ENCODE measurements at places on chromosomes 1 and 21.

DNA sequence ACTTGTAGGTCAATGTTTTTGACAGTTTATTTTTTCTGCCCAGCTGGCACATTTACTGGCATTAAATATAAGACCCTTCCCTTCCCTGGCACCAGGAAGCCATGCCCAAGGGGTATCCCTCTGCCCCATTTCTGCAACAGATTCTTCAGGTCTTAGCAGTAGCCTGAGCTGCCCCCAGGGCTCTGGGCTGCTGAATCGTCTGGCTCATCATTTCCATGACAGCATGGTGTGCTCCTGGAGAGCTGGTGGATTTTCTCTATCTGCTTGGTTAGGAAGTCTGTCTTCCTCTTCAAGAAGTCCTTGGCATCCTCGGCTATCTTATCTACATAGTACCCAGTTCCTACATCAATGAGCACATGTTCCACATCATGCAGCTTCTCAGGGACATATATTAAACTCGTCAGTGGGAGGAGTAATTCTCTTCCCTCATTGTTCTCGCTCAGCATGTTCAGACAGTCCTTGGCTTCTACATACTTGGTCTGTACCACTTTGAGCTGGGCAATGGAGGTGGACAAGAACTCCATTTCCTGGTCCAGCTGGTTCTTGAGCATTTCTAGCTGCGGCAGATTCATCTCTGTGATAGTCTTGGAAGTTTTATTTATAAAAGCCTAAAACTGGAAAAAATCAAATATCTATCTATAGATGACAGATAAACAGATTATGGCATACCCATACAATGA, 23.5 kb downstream of the MIA3 start:
- DNase-seq = no peak

DNA sequence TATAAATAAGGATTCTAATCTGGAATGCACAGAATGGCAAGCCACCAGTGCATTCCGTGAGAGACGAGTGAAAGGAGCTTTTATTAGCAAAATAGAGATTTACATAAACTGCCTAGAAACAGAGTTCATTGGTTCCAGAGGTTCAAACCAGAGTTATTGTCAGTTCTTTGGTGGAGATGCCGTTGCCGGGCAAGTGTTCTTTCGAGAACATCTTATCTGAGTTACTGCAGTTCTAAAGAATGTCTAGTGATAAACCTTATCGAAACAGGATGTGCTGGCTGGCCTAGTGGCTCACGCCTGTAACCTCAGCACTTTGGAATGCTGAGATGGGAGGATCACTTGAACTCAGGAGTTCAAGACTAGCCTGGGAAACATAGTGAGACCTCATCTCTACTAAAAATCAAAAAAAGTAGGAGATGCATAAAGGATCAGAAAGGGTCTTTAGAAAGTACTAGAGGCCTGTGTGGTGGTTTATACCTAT, 19.9 kb upstream of the EVI5 start:
- no peak for DNase-seq

DNA sequence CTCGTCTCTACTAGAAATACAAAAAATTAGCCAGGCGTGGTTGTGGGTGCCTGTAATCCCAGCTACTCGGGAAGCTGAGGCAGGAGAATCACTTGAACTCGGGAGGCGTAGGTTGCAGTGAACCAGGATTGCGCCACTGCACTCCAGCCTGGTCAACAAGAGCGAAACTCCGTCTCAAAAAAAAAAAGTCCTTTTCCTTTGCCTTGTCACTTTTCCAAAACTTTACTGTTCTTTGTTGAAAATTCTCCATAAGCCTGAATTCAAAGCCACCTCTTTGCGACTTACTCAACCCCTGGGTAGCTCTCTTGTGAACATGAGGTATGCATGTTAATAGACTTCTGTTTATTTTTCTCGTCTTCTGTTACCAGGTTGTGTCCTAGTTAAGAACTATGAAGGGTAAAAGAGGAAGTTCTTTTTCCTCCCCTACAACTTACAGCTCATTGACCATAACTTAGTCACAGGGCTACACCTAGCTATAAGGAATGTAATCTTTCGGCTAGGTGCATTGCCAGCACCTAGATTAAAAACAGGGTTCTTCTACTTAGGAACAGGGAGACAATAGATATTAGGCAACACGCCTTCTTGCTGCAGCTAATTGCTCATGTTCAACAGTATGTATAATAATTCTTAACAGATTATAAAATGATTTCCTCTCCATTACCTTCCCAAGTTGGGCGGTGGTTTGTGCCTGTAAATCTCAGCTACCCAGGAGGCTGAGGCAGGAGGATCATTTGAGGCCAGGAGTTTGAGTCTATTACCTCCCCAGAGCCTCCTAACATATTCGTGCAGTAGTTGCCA, 40.9 kb downstream of the PTAFR start:
- DNase-seq = no peak

- no peak for DNase-seq
Measured at GRCh38 chr1:215584389-215584788, 17.3 kb downstream of the KCTD3 start.

DNA sequence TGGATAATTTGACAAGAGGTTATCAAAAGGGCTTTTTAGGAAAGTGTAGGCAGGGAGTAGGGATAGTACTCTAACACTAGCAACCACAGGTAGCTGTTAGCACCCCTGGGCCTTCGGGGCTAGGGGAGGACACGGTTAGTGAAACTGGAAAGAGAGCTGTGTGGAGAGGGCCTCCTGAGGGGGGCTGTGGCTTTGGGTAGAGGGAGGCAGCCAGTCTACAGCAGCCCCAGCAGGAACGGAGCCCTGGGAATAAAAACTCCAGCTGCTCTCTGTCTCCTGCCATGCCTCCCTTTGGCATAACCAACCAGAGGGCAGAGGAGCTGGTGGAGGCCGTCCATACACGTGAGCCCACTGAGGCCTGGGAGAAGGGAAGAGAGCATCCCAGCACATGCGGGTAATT, 223.2 kb downstream of the FOXD2 start:
- DNase-seq = no peak

- DNase-seq = no peak
Measured at GRCh38 chr1:68327414-68327813, 95.1 kb upstream of the WLS start.

DNA sequence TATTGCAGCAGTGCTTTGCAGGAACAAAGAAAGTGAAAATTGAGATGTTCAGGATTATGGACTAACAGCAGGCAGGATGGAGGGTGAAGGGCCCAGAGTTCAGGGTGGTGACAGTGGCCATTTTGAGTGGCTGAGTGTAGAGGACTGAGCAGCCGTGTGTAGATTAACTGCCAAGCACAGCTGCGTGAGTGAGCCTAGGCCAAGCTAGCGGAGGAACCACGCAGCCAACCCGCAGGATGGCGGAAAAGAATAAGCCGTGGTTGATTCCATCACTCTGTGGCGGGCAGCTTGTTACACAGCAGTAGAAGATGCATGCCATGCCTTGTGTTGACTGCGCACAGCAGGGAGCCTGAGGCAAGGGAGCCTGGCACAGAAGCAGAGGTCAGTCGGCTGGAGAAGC, 102.5 kb upstream of the KIF26B start:
- DNase-seq = no peak

GRCh38 chr1:165259706-165260428, 96.6 kb downstream of the LMX1A start:
- DNase-seq = no peak

- no peak for DNase-seq
Measured at GRCh38 chr1:199357599-199357998, 669.9 kb upstream of the NR5A2 start.

- no peak for DNase-seq
Measured at GRCh38 chr1:206538901-206539640, 31.7 kb downstream of the RASSF5 start.

- DNase-seq = no peak
Measured at GRCh38 chr1:94119796-94120569, 965 bp downstream of the ABCA4 start.

DNA sequence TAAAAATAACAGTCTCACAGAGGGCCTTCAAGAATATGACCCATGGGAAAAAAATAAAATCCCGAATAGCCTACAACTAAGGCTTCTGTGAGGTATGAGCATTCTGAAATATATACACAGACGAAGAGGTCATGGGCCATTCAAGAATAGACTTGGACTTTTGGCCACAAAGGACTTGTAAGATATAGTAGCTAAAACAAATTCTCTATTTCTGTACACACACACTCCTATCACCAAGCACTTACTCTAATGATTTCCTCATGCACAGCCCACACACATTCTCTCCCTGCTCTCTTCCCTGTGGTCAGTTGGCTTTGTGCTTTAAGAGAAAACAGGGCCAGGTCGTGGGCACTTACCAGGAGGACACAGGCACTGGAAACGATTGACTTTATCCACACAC, 69.7 kb upstream of the ADAM30 start:
- no peak for DNase-seq

- DNase-seq = no peak
Measured at GRCh38 chr1:77473690-77474089, 191.9 kb downstream of the AK5 start.

DNA sequence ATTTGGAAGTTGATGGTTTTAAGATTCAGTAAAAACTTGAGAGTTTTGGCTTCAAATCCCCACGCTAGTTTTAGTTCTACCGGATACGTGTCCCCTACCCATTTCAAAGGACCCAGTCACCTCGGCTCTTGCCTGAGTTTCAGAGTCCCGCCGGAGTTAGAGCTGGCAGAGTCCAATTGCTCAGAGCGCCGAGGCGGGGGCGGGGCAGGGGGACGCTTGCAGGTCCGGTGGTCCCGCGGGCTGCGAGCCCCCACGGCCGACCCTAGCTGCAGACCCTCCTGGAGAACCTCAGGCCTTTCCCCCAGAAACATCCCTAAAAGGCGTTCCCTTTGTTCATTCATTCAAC, 765 bp upstream of the VPS45 start:
- peak; percentile 66 for DNase-seq

DNA sequence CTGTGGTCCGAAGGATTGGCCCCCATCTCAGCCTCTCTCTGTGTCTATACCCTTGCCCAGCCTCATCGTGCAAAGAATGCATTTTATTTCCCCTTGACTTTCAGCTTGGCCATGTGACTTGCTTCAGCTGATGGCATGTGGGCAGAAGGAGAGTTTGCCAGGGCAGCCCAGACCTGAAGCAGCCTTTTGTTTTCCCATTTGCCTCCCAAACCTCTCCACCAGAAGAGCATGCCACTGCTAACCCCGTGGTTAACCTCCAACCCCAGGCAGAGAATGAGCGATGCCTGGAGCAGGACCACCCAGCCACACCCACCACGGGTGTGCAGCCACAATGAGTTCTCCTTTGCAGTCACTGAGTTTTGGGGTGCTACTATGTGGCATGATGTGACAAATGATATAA, 136.4 kb downstream of the SETD4 start:
- DNase-seq = no peak

DNA sequence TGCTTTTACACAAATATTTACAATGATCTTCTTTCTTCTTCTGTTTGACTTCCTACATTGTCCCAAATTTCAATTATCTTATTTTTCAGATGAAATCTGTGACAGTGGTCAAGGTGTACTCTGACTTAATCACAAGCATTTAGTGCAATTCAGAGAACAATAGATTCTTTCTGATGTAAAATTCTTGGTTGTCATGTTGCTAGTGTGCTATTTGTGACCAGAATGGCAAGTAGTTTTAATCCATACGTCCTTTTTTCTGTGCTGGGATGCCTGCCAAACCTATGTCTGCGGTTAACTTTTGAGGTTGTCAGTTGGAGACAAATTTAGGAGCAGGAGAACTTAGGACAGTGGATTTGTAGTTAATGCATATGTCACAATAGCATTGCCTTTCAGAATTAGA, 31.0 kb downstream of the NCAM2 start:
- no peak for DNase-seq

- DNase-seq = no peak
Measured at GRCh38 chr1:29425631-29426030, 189.3 kb downstream of the PTPRU start.

All from stimulated activated naive CD8-positive, alpha-beta T cell treated with anti-CD3 and anti-CD28 coated beads, Interleukin-15, Interleukin-2, amounts not matched to agents 100 U/mL and 50 U/mL, for 24 hours (primary cell).